Cortex of kidney (tissue), 1 donor: ENCODE measurements at places on chromosomes 7 and 10.

- no peak for DNase-seq
Measured at GRCh38 chr7:100604028-100604975, 2.1 kb downstream of the PCOLCE start.

DNA sequence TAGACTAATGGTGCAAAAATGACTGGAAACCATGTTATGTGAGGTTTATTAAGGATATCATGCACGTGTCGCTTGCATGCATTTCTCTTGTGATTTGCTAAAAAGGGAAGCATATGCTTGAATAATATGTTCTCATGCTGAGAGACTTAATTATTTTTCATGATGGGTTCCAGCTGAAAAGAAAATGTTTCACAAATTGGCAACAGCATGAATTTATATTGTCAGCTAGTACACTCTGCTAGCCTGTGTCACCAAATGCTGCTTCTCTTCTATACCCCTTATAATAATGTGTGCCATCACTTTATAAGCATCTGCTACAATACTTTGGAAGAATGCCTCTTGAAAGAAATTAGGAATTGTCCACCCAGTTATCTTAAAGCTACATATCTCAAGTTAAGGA is 63.0 kb downstream of the GNAI1 start:
- DNase-seq, result no peak

- no peak for DNase-seq
Measured at GRCh38 chr7:78063758-78064157, 265.2 kb downstream of the PHTF2 start.

- no peak for DNase-seq
Measured at GRCh38 chr10:106175760-106176377, 988.6 kb downstream of the SORCS1 start.
